ENCODE measurements at places on chromosomes 6 and 20. TPM values are rescaled to one million over a fixed set of nuclear protein-coding genes. Genes with fewer than 3 reads are reported as not detected.

DNA sequence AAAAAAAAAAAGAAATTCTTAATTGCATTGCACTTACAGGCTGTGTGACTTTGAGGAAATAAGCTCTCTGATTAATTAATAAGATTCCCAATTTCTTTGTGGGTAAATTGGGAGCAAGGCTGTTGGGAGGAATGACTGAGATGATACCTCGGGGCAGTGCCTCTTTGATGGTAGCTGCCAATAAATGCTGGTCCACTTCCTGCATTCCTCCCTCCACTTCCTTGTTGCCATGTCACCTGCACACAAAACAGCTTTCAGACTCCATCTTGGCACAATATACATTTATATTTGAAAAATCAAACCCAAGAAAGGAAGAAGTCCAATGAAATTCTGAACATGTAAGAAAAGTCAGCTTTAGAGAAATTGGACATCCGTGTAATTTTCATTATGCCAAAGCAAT, 45.1 kb downstream of the MTHFD1L start:
- DNase-seq: no peak

GRCh38 chr6:127932708-127933107, 31.9 kb upstream of the THEMIS start:
- no peak for DNase-seq

DNA sequence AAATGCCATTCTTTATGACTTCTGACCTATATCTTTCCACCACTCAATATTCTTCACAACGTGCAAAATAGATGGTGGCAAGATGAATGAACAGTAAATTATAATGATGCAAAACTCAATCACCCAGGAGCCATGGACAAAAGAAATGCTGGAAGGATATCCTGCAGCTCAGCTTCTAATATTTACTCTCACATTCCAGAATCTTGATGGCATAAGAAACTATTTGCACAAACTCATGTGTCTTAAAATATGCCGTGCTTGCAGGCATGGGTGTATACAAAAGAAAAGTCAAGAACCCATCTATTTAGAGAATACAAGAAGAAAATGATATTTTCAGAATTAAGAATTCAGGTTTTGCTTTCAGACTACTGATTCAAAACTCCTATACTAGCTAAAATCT, 217.8 kb downstream of the SLC35F1 start:
- no peak for DNase-seq

- DNase-seq: no peak
Measured at GRCh38 chr6:96899451-96899998, 1.8 kb upstream of the NDUFAF4 start.

GRCh38 chr6:168052291-168052891, 26.6 kb downstream of the FRMD1 start:
- DNase-seq: no peak

GRCh38 chr20:44405257-44405656, 49.8 kb downstream of the HNF4A start:
- no peak for DNase-seq

The RHAG gene
- 0.38 TPM for total RNA-seq

The PROKR2 gene
- not detected for total RNA-seq

The MUC22 gene
- 0.64 TPM for total RNA-seq

The OPRM1 gene
- total RNA-seq: not detected

All from heart right ventricle (tissue), 16 donors.